ENCODE measurements at places on chromosomes 7 and 10.

GRCh38 chr10:132587175-132587574 is 49.6 kb downstream of the INPP5A start:
- DNase-seq: no peak

DNA sequence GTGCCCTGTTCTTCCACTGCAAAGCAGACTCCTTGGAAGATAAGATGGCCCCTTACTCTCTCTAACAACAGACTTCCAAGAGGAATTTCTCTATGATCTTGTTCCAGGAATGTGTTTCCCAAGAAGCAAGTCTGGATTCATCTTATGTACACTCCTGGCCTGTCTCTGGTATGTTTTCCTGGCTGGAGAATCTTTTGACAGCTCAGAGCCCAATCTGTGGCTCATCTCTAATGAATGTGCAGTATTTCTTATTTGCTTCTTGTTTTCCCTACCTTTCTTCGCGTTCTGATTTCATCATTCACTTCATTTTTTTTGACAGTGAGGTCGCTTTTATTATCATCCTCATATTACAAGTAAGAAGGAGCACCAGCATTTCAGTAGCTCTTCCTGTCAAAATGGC is 53.0 kb upstream of the PITRM1 start:
- no peak for DNase-seq

DNA sequence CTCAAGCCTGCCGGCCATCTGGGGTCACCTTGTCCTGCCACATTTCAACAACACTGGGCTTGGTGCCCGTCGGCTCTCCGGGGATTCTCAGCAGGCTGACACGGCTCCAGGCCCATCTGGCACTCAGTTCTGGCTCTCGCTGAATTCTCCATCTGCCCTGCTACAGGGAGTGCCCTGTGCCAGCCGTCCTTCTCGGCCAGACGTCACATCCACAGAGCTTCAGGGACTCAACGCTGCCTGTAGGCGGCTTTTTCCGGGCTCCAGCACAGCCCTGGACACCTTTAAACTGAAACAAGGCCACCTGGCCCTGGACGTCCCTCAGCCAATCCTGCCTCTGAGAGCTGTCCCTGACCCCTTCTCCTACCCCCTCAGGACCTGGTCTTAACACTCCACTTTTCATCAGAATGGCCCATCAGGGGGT is 43.0 kb downstream of the TMEM130 start:
- no peak for DNase-seq

DNA sequence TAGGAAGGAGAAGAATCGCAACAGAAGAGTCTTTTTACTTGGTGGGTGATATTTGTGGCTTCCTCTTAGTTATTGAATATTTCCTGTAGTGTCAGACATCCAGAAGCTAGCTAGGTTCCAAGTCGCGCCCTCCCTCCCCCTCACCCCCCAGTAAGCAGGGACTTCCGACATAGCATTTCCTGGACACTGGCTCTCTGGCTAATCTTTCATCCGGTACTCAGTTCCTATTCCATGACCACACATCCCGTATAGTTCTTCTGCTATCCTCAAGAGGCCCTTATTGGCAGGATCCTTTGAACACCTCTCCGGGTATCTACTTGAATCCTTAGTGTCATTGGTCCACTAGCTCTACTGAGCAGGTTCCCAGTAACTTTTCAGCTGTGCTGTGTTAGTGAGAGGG is 167.8 kb downstream of the HDAC9 start:
- peak; percentile 19 for DNase-seq

GRCh38 chr7:41777894-41778596 is 75.2 kb upstream of the INHBA start:
- DNase-seq: peak; percentile 91

- DNase-seq: peak; percentile 74
Observed at GRCh38 chr7:27745064-27745583, 5.2 kb downstream of the TAX1BP1 start.

DNA sequence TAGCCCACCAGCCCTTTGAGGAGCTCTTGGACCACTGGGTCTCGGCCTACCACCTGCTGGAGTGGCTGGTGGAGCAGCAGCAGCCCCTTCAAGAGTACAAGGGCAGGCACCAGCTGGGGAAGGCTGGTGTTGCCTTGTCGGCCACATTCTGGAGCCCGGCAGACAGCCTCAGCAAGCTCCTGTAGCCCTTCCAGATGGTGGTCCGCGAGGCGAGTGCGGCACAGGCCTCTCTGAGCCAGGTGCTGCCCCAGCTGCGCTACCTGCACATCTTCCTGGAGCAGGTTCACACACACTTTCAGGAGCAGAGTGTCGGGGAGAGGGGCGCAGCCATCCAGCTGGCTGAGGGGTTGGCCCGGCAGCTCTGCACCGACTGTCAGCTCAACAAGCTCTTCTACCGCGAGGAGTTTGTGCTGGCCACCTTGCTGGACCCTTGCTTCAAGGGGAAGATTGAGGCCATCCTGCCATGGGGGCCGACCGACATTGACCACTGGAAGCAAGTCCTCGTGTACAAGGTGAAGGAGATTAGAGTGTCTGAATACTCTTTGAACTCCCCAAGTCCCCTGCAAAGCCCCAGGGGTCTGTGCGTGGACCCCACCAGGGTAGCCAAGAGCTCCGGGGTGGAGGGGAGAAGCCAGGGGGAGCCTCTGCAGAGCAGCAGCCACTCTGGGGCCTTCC is 7.0 kb upstream of the ACTR3C start:
- no peak for DNase-seq

GRCh38 chr7:27145914-27146412 is 1.6 kb downstream of the HOXA6 start:
- no peak for DNase-seq

GRCh38 chr7:76302347-76303201 is at the start of gene HSPB1:
HSPB1 (plus strand) TSS chr7:76302673; CDS start chr7:76302713, 40 bp downstream.
- DNase-seq: peak; percentile 94

DNA sequence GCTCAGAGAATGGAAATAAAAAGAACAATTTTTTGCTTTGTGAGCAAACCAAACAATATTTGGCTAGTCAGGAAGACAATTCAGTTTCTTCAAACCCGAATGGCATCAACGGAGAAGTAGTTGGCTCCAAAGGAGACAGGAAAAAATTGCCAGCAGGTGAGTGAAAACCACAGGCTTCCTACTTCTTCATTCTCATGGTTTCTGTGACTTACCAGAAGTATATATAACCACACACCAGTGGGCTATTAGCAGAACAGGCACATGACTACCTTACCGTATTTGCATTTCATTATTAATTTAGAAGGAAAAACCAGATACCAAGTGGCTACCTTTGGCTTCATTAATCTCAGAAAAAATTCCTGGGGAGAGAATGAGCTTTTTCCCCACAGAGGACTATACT is 8.8 kb downstream of the TDRD1 start:
- DNase-seq: no peak

All from KBM-7 (cell line).